ENCODE measurements at places on chromosomes 5 and 9. TPM values are rescaled to one million over a fixed set of nuclear protein-coding genes. Genes with fewer than 3 reads are reported as not detected.

- DNase-seq = no peak
Measured at GRCh38 chr5:95620030-95620869, at the start of gene GPR150. Gene GPR150 (plus strand): TSS chr5:95620087. CDS start chr5:95620276, 189 bp downstream.

DNA sequence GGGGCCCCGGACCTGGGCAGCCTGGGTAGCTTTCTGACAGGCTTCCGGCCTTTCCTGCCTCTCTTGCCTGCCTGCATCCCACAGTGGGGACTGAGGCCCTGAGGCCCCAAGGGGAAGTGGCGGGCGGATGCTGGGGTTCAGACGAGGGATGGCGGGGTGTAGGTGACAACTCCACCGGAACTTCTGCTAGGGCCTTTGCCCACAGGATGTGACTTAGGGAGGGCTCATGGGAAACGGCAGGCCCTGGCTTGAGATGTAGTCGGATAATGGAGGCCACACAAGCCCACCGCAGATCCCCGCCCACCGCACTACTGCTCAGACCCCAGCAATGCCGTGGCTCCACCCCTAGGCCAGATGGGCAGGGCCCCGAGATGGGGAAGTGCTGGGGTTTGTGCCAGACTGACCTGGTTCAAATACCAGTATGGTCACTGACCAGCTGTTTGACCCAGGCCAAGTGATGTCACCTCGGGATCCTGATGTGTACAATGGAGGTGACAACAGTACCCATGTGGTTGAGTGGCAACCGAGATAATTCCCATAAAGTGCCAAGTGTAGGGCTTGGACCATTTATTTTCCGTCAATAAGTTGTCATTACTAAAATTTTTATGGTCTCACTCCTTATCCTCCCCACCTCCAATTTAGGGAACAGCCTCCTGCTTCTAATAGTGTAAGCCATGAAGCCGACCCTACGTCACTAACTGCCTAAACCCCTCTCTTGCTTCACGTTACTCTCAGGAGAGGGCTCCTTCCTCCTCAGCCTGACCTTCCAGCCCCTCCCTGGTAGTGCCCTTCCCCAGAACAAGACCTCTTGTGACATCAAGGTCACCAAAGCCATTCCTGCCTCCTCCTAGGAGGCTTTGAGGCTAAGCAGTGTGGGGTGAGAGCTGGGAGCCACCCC, 2.5 kb upstream of the CDK9 start:
- no peak for DNase-seq

- DNase-seq = no peak
Measured at GRCh38 chr5:169412831-169413230, 111.9 kb upstream of the SLIT3 start.

GRCh38 chr5:27810458-27810857, 772.1 kb upstream of the CDH9 start:
- DNase-seq = no peak

GRCh38 chr9:119951591-119951990, 582.4 kb upstream of the BRINP1 start:
- DNase-seq = no peak

- DNase-seq = no peak
Measured at GRCh38 chr9:104907278-104907951, 20.5 kb downstream of the ABCA1 start.

DNA sequence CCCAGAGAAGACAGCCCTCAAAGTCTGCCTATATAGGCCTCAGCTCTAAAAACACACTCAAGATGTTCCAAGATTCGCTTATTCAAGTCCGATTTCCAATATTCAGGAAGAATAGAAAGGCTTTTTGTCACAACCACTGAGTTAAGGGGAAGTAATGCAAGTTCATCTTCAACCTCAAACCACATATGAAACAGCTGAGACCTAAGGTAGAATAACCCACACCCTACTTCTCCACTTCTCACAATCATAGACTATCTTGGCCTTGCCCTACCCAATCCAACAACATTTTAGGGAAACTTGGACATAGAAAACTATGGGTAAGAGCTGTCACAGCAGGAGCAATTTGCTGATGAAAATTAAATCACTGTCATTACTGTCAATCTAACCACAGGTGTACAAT, 152.0 kb upstream of the LRRTM2 start:
- no peak for DNase-seq

DNA sequence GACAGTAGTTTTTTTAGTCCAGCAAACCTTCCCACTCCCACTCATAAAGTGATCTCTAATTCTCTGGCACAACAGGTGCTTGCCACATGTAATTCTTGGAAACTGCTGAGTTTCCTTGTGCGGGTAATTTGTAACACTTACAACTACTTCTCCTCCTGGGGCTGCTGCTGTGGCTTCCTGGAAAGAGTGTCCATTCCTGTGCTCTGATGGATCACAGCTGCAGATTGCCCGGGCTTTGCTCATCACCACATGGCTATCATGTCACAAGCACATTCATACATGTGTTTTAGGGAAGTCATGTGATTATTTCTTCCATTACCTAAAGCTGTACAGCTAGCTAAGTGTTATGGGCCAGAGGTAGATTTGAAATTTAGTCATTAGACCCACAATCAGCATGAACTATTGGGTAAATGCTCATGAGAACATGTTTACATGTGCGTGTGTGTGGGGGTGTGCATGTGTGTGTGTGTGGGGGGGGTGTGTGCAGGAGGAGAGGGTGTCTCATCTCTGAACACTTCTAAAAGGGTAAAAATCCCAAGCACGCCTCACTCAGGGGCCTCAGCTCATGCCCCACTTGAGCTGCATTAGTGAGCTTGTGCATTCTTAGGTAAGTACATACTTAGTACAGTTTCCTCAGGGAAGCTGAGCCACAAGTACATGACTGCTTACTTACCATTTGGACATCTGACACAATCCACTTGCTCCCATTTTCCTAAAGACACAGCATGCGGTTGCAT, 118.1 kb upstream of the CCDC112 start:
- no peak for DNase-seq

- no peak for DNase-seq
Measured at GRCh38 chr5:168305281-168305680, 13.8 kb downstream of the WWC1 start.

GRCh38 chr5:103774721-103775120, 212.1 kb upstream of the NUDT12 start:
- DNase-seq = no peak

DNA sequence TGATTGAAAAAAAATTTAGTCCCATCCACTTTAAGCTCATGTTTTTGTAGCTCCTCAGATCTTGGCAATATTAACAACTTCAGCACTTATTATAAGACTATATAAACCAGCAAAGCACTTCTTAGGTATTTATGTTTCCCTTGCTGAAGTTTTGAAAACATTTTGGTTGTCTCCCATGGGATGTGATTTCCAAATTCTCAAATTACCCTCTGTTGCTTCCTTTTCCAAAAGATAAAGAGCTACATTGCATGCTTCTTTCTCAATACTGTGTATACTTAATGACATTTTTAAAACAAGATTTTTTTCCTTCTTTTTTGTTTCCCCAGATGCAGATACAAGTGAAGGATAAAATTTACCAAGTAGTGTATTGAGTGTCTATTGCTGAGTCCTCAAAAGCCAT, 567.1 kb downstream of the CSNK1G3 start:
- DNase-seq = no peak

GRCh38 chr5:24788829-24789514, 144.2 kb upstream of the CDH10 start:
- no peak for DNase-seq

- DNase-seq = no peak
Measured at GRCh38 chr5:139265001-139265400, 28.5 kb upstream of the MATR3 start.

DNA sequence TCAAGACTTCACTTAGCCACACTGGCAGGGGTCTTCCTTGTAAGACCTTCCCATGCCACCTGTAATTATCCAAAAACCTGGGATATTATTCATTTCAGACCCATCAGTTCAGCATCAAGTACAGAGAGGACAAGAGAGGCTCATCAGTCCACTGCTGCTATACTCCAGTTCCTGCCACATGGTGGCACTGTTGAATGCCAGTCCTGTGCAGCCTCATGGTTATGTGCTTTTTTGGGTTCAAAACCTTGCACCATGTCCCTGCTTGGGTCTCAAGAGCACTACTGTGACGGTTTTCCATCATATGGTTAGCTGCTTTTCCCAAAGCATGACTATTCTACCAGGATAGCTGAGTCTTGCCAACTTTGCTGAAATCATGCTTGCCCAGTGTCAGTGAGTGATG, 8.5 kb downstream of the PTGS1 start:
- DNase-seq = no peak

DNA sequence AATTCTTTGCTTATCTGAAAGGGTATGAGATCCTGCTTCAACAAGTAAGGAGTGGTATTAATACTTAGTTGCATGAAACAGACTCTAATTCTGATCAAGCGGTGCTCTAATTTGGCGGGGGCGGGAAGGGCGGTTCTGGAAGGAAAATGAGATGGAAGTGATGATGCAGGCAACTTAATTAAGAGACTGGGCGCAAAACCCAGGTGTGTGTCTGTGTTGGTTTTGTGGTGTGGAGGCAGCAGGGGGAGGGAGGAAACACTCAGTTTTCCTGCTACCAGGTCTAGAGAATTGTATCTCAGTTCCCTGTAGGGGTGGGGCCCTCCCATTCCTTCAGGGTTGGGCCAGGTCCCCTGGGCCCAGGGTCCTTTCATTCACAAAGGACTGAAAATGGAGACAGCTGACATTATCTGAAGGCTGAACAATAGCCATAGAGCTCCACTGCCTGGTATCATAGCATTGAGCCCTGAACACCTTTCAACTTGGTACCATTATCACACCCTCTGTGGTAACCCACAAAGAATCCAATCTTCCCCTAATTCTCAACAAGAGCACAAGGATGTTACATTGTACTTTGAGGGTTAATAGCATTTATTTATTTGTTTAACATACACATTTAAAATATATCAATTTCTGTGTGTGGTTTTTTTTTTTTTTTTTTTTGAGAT, 17.2 kb upstream of the C5orf47 start:
- DNase-seq = no peak

DNA sequence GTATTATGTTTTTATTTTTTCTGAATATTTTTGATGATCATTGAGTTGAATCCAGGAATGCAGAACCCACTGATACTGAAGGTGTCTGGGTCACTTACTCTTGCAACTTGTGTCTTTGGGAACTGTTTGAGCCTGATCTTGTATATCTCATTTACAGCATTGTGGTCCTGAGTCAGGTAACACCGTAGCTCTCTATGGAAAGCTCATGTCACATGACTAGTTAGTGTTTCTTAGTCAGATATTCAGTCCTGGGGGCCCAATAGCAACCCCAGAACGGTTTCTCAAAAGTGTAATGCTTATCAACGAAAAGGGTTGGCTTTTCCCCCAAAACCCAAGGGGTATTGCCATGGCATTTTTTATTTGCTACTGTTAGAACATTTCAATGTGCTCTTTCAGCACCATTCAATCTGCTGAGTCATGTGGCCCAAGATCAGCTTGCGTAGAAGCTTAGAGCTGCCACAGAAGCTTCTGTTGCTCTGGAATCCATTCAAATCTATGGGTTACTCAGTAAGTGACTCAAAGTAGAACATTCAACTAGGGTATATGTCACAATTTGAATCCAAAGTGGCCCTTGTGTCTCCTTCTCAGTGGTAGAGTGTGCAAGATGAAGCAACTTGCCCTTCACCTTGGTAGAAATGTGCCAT, 12.1 kb upstream of the PTAR1 start:
- DNase-seq = no peak

DNA sequence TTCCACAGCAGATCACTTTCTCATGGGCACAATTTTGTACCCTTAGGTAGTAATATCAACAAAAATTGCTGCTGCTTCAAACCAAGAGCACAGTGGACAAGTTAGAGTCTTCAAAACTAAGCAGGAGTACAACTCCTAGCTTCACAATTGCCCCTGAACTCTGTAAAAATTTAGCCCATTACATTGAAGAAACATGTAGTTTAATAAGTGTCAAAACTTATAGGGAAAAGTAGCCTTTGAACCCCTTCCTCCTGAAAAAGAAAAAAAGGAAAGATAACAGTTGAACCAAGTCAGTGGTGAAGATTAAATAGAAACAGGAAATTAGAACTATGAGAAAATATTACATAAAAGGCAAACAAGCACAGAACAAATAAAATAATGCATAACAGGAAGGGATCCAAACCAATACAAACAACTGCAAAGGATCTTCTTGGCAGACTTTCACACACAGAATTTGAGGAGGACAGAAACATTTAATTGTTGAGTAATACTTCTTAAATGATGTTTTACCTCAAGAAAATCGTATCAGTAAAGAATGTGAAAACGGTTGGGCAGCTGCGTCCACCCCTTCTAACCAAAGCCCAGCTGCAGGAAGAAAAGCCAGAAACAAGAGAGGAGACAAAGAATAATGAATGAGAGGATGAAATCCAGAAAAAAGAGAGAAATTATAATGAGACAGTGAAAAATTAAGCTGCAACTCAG, 636.0 kb downstream of the NR2F1-AS1 start:
- no peak for DNase-seq

DNA sequence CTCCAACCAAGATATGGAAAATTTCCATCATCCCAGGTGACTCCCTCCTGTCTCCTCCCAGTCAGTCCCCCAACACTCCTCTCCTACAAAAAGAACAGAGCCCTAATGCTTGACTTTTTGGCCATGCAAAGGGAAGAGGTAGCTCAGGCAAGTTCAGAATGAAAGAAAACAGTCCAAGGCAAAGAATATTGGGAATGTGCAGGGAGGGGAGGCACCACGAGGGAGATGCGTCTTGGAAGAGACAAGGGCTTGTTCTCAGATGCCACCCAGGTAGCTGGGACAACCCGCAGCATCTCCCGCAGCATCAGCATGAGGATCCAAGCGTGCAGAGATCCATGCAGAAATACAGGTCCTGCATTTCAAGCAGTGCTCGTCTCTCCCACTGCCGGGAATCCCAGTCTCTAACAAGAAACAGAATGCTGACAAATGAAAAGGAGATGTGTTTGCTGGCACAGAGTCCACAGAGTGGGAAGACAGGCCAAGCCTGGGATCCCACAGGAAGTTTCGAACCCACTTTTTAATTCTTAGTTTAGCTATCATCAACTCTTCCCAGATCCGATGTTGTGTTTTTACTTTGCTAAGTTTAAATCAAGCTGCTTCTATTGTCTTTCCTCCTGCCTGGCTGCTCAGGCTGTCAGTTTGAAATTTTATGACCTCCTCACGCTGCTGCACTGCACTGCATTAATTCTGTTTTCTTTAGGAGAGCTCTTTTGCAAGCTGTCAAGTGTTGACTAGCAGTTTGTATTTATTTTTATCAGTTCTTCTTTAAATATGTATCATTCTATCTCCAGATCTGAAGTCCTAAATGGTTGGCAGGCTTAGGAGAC, 86.8 kb upstream of the OSMR start:
- no peak for DNase-seq

GRCh38 chr5:135993335-135993879, 35.4 kb upstream of the TGFBI start:
- no peak for DNase-seq

DNA sequence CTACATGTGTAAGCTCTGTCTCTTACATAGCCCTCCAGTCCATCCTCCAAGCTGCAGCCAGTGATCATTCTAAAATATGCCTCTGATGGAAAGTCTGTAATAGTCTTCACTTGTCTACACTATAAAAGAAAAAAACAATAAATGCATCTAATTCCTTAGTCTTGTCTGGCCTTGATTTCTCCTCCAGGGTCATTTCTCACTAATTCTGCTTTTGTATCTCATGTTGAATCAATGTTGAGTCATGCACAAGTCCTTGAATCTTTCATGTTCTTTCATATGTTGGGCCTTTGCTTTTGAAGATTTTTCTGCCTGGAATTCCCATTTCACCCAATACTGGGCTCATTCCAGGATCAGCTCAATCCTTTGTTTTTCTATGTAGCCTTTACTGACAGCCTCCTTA, 121.1 kb upstream of the TRIM32 start:
- no peak for DNase-seq

- DNase-seq = no peak
Measured at GRCh38 chr5:181133610-181134231, 2.8 kb upstream of the OR2V1 start.

- DNase-seq = no peak
Measured at GRCh38 chr5:83527221-83527620, 55.7 kb downstream of the VCAN start.

The KLHL3 gene
- total RNA-seq = 1.9 TPM

The CCDC127 gene
- total RNA-seq = 8.1 TPM
